ENCODE measurements at places on chromosomes 16 and 17.

- no peak for DNase-seq
These were observed 249.4 kb downstream of the SNX29 start for GRCh38 chr16:12225806-12226465.

DNA sequence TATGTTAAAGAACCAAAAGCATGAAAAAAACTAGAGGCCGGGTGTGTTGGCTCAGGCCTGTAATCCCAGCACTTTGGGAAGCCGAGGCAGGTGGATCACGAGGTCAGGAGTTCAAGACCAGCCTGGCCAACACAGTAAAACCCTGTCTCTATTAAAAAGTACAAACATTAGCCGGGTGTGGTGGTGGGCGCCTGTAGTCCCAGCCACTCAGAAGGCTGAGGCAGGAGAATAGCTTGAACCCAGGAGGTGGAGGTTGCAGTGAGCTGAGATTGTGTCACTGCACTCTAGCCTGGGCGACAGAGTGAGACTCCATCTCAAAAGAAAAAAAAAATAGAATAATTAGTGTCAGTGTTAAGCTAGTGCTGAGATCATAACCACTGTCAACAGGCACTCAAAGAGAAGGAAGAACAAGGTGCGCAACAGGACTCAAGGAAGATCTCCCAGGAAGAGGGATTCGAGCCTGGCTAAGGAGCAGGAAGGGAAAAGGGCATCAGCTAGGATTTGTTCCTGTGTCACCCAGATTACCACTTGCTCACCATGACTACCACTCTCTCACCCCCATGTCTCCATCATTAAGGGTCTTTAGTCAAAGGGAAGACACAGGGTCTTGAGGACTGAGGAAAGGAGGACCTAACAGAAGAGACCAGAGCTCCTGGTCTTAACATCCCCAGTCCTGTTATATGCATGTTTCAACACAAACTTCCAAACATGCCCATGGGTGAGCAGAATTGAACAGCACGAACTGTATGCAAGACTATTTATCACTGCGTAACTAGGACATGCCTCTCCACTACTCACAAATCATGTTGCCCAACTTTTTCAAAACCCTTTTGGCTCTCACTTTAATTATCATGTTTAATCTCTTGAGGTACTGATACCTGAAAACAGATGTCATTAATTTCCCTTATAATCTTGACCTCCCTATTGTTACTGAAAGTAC, 88.3 kb upstream of the PLEKHM1 start:
- DNase-seq: no peak

GRCh38 chr17:20187049-20187448, 177.9 kb downstream of the SPECC1 start:
- no peak for DNase-seq

DNA sequence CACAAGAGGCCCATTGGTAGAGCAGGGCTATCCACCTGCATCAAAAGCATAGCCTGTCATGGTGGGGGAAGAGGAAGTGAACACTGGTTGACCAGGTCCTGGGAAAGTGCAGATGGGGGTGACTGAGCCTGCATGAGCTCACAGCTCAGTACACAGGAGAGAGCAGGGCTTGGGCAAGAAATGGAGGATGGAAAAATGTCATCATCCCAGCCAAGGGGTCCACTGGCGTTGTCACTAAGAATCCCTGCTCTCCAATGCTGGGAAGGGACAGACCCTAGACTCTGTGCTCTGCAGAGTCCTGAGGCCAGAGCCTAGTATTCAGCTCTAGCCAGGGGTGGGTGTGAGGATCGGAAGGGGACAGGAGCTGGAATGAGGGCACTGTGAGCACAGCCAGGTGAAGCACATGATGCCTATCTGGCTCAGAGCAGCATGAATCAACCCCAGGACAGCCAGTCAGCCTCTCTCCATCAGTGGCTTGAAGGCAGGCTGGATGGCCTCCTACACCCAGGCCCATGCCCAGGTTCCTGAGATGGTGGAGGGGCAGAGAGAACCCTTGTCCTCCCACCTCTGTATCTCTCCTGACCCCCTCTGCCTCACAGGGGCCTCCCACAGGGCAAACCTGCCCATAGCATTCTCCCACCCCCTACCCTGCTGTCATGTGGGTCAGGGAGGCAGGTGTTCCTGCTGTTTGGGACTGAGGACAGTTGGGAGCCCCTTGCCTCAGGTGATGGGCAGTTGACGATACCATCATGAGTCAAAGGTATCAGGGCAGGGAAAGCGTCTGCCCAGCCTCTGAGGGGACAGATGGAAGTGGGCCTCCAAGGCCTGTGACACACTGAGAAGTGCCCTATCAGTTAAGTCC, 13.8 kb upstream of the CTCF start:
- DNase-seq: no peak

DNA sequence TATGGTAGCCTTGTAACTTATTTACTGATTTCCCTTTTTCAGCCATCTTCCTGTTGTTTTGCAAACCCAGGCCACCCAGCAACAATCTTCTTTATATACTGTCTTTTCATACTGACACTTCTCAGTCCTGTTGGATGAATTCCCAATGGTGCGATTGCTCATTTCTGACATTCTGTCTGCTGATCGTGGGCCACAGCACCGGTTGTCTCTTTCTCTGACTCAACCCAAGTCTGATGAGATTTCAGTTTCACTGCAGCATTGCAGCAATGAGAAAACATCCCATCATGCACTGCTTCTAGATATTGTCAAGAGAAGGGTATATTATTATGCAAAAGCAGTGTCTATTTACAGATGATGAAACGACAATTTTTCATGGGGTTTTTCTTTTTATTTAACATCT, 349.2 kb upstream of the HSBP1 start:
- DNase-seq: no peak

GRCh38 chr17:40696651-40697072, 6.9 kb downstream of the KRT24 start:
- DNase-seq: no peak

DNA sequence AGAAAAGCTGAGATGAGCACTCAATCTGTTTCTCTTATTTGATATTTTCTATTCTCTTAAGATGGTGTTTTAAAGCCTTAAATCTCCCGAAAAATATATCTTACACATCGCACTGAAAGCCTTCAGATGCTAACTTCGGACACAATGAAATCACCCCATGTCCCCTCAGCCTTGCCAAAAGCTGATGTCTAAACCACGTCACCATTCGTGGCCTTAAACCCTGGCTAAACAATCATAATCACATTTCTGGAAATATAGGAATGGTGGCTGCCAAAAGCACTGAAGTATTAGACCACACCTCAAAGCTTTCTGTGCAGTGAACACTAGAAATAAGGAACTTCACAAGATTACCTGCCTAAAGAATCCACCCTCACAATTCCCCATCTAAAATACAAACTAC, 402.7 kb downstream of the SOX9 start:
- DNase-seq: no peak

GRCh38 chr17:66663041-66663606, 171.8 kb upstream of the CACNG5 start:
- no peak for DNase-seq

DNA sequence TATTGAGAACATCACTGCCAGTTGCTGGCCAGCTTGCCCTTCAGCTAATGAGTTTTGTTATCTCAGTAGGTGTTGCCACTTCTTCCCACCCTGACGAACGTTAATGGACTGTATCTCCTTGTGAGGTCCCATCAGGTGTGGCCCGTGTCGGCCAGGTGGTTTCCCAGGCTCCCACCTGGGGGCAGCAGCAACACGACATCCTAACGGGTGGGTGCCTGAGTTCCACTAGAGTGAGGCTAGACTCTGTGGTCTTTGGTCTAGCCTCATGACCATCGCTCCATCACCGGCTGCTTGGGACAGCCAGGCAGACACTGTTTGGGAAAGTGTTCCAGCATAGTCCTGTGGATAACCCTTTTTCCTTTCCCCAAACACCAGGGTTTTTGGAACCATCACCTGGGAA, 45.6 kb upstream of the LCMT1 start:
- DNase-seq: no peak

All from activated CD8-positive, alpha-beta memory T cell treated with anti-CD3 and anti-CD28 coated beads, Interleukin-2, amount 50 U/mL, for 48 hours (primary cell).